Activated CD4-positive, alpha-beta T cell treated with anti-CD3 and anti-CD28 coated beads, Interleukin-2, amount 10 ng/mL, durations not matched to agents 24 days and 14 days (primary cell): ENCODE measurements at places on chromosomes 3 and 15. TPM values are rescaled to one million over a fixed set of nuclear protein-coding genes. Genes with fewer than 3 reads are reported as not detected.

The LARP6 gene
- not detected in 2 replicates for total RNA-seq

The LRRIQ4 gene
- 0.09 and 0.21 TPM in 2 replicates for total RNA-seq

The EID1 gene
- total RNA-seq: 192 and 209 TPM in 2 replicates

GRCh38 chr15:98853161-98853560 lies 154.4 kb downstream of the PGPEP1L start:
- no peaks in the 10 kb centered on the region for H3K27me3 ChIP-seq
- no peaks in the 10 kb centered on the region for H3K36me3 ChIP-seq
- peak overlapping the region; percentile 96 for H3K27ac ChIP-seq

GRCh38 chr15:52789008-52789600 lies 1.0 kb downstream of the ONECUT1 start:
- H3K27me3 ChIP-seq: peaks cover 83% of the 10 kb centered on the region
- peak overlapping the region; percentile 69 for H3K4me3 ChIP-seq
- no peak for DNase-seq
- peaks cover 5% of the 10 kb centered on the region for H3K36me3 ChIP-seq
- H3K27ac ChIP-seq: no peak overlapping the region

- no peaks in the 10 kb centered on the region for H3K27me3 ChIP-seq
- H3K36me3 ChIP-seq: no peaks in the 10 kb centered on the region
- no peak overlapping the region for H3K4me3 ChIP-seq
- H3K27ac ChIP-seq: no peak overlapping the region
These were observed 58.2 kb upstream of the FLNB start for GRCh38 chr3:57949785-57950615.

DNA sequence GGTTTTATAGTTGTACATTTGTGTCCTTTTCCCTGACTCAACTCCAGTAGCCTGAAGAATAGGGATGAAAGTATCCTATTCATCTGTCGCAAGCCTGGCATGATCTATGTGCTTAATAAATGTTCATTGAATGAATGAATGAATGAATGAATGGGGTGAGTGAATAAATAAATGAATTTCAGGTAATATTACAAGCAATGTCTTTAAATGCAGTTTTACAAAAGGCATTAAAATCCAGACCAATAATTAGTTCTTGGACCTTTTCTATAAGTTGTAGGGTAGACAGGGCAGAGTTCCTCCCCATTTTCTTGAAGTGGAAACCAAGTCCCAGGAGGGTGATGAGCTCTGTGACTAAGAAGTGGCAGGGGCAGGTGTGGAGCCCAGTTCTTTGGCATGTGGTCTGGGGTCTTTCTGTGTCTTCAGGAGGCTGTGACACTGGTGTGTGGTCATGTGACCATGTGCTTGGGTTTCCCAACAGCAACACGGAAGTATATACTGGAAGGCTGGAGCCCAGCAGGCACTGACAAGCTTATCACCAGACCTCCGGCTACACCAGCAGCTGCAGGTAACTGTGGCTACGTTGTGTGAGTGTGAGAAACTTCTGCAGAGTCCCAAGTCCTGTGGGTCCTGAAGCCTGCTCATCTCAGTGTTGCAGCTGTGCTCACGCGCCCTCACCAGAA lies 18.3 kb downstream of the XYLB start:
- H3K4me1 ChIP-seq: peaks cover 9% of the 10 kb centered on the region
- H3K27me3 ChIP-seq: no peaks in the 10 kb centered on the region
- no peak overlapping the region for H3K4me3 ChIP-seq
- no peak overlapping the region for H3K27ac ChIP-seq
- DNase-seq: no peak

GRCh38 chr3:151011427-151011826 lies 38.9 kb upstream of the CLRN1 start:
- H3K36me3 ChIP-seq: no peaks in the 10 kb centered on the region
- no peak for DNase-seq
- no peak overlapping the region for H3K4me3 ChIP-seq
- H3K27me3 ChIP-seq: peaks cover 11% of the 10 kb centered on the region

DNA sequence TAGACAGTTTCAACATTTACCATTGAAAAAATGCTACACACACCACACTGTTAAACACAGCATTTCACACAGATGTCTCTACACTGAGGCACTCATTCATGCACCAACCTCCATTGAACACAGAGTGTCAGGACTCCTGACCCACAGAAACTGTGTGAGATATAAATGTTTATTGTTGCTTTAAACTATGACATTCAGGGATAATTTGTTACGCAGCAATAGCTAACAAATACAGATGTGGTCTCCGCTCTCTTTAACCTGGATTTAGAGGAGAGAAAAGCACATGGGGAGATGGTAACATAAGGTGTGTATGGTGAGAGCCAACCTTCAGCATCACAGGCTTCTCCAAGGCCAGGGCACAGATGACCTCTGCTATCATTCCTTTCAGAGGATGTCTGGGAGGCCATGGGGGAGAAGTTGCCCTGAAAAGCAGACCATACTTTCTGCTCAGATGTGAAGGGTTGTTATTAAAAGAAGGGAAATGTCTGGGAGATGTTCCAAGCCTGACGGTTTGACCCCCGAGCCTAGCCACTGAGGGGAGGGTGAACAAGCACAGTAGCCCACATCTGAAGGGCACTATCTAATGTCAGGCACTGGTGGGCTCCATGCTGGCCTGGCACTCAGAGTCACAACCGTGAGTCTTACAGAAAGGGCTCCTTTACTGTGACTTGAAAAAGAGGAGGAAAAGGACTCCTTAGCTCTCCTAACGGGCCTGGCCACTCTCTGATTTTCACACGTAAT lies 284.5 kb upstream of the TLE3 start:
- peaks cover 6% of the 10 kb centered on the region for H3K27me3 ChIP-seq
- no peak overlapping the region for H3K27ac ChIP-seq
- no peaks in the 10 kb centered on the region for H3K36me3 ChIP-seq
- no peak overlapping the region for H3K4me3 ChIP-seq

DNA sequence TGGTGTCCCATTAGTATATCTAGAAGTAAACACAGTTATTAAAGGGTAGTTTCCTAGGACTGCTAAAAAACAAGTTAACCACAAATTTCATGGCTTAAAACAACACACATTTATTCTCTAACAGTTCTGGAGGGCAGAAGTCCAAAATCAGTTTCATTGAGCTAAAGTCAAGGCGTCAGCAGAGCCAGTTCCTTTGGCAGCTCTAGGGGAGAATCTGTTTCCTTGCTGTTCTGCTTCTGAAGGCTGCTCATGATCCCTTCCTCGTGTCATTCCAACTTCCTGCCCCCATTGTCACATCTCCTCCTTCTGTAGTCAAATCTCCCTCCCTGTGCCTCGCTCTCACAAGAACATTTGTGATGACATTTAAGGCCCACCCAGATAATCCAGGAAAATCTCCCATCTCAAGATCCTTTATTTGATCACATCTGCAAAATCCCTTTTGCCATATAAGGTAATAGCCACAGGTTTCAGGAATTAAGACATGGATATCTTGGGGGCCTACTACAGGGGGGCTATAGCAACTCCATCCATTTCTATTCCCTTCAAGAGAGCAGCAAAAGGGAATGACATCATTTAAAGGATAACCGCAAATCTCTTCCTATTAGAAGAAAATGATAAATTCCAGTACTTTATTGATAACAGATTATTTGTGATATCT lies 50.1 kb downstream of the GPR176 start:
- H3K27me3 ChIP-seq: peaks cover 32% of the 10 kb centered on the region
- H3K4me3 ChIP-seq: no peak overlapping the region
- no peak overlapping the region for H3K27ac ChIP-seq
- peaks cover 3% of the 10 kb centered on the region for H3K4me1 ChIP-seq
- H3K36me3 ChIP-seq: no peaks in the 10 kb centered on the region

DNA sequence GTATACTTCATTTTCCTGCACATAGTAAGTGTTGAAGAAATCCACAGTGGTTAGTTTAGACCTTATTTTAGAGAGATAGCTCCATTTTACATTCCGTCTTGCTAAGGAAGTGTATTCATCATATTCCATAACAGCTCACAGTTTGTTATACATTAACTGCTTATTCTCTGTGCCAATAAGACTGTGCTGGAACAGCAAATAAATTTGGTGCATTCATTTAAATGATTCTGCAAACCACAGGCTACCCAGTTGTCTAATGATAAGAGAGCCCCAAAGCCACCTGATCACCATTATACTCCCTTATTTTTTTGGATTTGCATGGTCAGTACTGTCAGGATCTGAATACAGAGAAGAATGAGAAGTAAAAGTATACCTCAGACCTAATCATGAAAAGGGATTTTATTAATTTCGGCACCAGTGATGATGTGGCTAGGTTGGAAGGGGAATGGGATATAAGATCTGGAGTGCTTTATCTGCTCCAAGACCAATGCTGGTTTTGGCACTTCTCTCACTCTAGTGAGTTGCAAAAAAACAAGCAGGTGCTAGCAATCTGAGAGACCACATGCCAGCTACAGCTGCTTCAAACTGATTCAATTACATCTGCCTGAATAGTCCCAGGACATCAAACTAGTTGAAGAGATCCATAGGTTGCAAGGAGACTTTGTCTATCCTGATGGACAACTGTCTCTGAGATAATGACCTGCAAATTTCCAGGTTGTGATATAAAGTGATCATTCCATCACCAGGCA lies 254.8 kb downstream of the ZBTB20 start:
- H3K27me3 ChIP-seq: no peaks in the 10 kb centered on the region
- H3K27ac ChIP-seq: no peak overlapping the region
- DNase-seq: no peak
- H3K4me3 ChIP-seq: no peak overlapping the region
- no peaks in the 10 kb centered on the region for H3K4me1 ChIP-seq

DNA sequence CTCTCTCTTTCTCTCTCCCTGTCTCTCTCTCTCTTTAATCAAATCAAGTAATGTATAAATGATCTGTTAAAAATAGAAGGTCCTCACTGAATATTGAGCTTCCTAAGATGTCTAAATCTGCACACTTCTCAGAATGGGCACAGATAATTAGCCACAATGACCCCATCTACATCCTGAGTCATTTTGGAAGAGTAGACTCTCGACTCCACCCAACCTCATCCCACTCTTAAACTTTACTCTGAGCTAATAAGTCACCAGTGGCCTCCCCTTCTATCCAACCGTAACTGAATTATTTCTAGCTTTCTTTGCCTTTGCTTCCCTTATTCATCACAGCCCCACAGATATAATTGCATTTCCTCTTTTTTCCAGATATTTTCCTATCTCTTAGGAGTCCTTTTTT lies 326.5 kb upstream of the ZNF717 start:
- no peak for DNase-seq
- H3K27ac ChIP-seq: no peak overlapping the region
- no peaks in the 10 kb centered on the region for H3K27me3 ChIP-seq
